ENCODE measurements at places on chromosomes 13 and 19.

GRCh38 chr13:43244481-43244880 lies 221.1 kb downstream of the DNAJC15 start:
- no peak for DNase-seq

DNA sequence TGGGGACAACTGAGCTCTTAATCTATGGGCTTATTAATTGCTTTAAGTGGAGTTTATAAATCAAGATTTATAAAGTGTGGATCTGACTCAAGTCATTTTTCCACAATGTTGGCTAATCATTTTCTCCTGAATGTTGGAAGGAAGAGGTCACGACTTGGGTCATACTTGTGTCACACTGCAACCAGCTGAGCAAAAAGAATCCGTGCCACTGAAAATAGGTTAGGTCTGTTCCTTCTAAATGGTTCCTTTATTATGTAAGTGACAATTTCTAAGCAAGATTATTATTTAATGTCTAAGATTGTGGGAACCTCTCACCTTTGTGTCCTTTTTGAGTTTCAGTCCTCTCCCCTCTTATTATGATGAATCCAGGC lies 178.6 kb downstream of the SHISA2 start:
- no peak for DNase-seq

GRCh38 chr13:111907341-111907880 lies 159.5 kb upstream of the SOX1 start:
- DNase-seq, result no peak

GRCh38 chr19:43489310-43489709 lies 15.2 kb downstream of the PHLDB3 start:
- no peak for DNase-seq

Measured in stimulated activated CD8-positive, alpha-beta memory T cell treated with anti-CD3 and anti-CD28 coated beads, Interleukin-12 subunit alpha, Interleukin-12 subunit beta, amount 100 ng/mL, for 4 hours (primary cell).